ENCODE measurements at places on chromosomes 7 and 10. TPM values are rescaled to one million over a fixed set of nuclear protein-coding genes. Genes with fewer than 3 reads are reported as not detected.

- H3K36me3 ChIP-seq, result no peaks in the 10 kb centered on the region
- DNase-seq, result no peak
- no peak overlapping the region for H3K27ac ChIP-seq
- H3K4me1 ChIP-seq, result peaks cover 6% of the 10 kb centered on the region
- H3K27me3 ChIP-seq, result no peaks in the 10 kb centered on the region
These were observed 178.6 kb upstream of the INHBA start for GRCh38 chr7:41881331-41882130.

DNA sequence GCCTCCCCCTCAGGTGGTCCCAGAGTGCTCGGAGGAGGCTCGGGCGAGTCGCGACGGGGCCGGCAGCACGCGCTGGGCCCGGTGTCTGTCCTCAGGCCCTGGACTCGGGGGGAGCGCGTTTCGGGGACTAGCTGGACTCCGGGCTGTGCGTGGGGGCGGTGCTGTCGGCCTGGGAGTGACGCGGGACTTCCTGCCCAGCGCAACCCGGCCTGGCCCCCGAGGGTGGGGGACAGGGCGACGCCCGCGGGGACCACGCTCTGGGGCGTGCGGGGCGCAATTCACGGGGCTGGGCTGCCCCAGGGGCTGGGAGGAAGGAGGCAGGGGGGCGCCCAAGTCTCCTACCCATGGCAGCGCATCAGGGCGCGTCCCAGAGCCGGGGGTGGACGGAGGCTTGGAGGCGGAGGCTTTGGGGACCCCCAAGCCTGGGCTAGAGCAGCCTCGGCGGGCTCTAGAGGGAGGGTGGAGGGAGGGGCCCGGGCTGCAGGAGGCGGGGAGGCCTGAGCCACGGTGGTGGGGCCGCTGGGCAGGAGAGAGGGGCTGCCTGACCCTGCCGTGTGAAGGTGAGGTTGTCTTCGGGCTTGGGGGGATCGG, 2.3 kb upstream of the VENTX start:
- peaks cover 15% of the 10 kb centered on the region for H3K4me1 ChIP-seq
- no peaks in the 10 kb centered on the region for H3K36me3 ChIP-seq
- no peak for DNase-seq
- H3K27ac ChIP-seq, result no peak overlapping the region
- H3K4me3 ChIP-seq, result no peak overlapping the region

The TSC22D4 gene
- 326 TPM for polyA plus RNA-seq

DNA sequence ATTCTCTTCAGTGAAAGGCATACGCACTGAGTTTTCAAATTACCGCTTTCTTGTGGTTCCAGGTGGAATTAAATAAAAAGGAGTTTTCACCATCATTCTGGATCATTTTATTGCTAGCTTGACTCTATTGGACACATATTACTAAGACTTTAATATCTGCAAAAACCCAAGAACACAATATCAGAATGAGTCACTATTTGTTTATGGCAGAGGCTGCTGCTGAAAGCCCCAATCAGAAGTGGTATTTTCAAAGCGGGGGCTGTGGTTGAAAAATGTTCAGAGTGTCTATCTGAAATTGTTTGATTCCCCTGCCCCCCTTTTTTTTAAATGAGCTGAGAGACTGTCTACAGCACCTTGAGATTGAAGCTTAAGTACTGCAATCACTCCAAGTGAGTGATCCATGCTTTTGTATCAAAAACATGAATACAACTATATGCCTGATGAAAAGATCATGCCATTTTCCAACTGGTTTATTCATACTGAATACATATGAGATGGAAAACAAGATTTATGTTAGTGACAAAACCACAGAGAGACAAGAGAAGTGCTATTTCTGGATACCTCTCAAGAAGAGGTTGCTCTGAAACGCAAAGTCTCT, 376.4 kb downstream of the HTR7 start:
- H3K4me1 ChIP-seq, result no peaks in the 10 kb centered on the region
- H3K36me3 ChIP-seq, result no peaks in the 10 kb centered on the region
- DNase-seq, result no peak
- H3K4me3 ChIP-seq, result no peak overlapping the region

The COBL gene
- 5.6 TPM for polyA plus RNA-seq

The FZD8 gene
- polyA plus RNA-seq, result 2.8 TPM

The ADAP1 gene
- 116 TPM for polyA plus RNA-seq

The GPRIN2 gene
- 10.7 TPM for polyA plus RNA-seq

The KLLN gene
- polyA plus RNA-seq, result 1.1 TPM

The ZNF511 gene
- 25.8 TPM for polyA plus RNA-seq

- H3K4me3 ChIP-seq, result no peak overlapping the region
- DNase-seq, result no peak
- no peaks in the 10 kb centered on the region for H3K27me3 ChIP-seq
- H3K4me1 ChIP-seq, result no peaks in the 10 kb centered on the region
- no peak overlapping the region for H3K27ac ChIP-seq
These were observed 62.0 kb upstream of the SEMA3A start for GRCh38 chr7:84256571-84256971.

GRCh38 chr7:157587805-157588560, 251.2 kb downstream of the DNAJB6 start:
- DNase-seq, result no peak
- H3K27ac ChIP-seq, result no peak overlapping the region
- peaks cover 17% of the 10 kb centered on the region for H3K4me1 ChIP-seq
- no peak overlapping the region for H3K4me3 ChIP-seq
- H3K27me3 ChIP-seq, result no peaks in the 10 kb centered on the region
